ENCODE measurements at places on chromosomes 12 and 14.
A peak's percentile ranks its signal among the peaks of the same experiment; 100 is the strongest.

DNA sequence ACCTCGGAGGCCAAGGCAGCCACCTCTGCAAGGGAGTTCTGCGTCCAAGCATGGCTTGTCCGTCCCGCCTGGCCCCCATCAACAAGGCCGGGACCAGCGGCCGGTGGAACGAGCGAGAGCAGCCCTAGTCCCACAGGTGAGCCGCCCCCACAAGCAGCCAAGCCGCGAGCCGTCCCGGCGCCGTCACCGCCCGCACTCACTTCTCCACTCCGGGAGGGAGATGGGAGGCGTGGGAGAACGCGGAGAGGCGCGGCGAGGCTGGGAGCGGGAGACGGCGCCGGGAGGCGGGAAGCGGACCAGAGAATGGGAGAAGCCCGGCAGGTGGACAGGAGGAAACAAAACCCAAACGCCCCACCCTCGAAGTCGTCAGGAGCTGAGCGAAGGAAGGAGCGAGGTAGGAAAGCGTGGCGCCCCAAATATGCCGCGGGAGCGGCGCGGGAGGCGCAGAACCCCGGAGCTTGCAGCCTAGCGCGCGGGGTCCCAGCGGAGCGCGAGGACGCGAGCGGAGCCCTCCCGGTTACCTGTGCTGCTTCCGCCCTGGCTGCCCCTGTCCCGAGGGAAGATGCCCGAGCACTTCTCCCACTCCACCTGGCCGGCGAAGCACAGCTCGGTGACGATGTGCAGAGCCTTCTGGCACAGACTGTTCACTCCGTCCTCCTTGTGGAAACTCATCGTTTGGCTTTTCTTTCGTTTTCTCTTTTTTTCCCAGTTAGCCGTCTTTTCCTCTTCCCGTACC, 600 bp downstream of the SYT10 start:
- DNase-seq: no peak

- no peak for DNase-seq
Observed at GRCh38 chr12:94851396-94852028, 152.0 kb downstream of the NDUFA12 start.

- no peak for DNase-seq
Observed at GRCh38 chr12:124375789-124376175, 80.9 kb downstream of the RFLNA start.

DNA sequence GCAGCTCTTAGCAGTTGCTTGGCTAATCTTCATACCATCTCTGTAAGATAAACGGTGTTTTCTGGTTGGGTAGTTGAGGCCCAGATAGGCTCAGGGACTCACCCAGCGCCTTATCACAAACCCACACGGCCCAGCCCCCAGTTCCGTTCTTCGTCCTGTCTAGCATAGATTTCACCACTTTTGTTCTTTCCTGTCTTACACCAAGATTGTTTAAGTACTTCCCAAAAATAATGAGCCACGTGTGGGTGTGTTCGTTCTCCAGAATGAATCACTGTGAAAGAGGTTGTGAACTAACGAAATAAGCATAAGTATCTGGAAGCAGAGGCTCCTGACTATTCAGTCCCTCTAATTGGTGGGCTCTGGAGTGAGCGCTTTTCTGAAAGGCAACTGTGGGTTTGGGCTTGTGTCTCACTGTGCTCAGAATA, 21.4 kb downstream of the ACVR1B start:
- no peak for DNase-seq

DNA sequence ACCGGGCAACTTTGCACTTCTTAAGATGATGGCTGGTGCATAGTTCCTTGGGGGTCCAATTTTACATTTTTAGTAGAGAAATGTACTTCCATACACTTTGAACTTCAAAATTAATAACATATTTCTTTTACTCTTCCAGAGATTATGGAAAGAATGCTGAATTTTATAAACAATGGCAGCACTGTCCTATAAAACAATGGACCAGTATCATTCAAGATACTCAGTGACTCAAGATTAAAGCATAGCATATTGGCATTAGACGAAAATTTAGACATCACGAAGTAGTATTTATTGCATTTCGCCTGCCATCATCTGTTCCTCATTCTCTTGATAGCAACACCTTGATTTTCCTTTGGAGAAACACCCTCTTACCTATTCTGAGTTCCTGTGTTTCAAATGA, 118.3 kb upstream of the ATF7IP start:
- DNase-seq: no peak

GRCh38 chr12:122845865-122846621, 10.8 kb downstream of the HIP1R start:
- peak; percentile 61 for DNase-seq

DNA sequence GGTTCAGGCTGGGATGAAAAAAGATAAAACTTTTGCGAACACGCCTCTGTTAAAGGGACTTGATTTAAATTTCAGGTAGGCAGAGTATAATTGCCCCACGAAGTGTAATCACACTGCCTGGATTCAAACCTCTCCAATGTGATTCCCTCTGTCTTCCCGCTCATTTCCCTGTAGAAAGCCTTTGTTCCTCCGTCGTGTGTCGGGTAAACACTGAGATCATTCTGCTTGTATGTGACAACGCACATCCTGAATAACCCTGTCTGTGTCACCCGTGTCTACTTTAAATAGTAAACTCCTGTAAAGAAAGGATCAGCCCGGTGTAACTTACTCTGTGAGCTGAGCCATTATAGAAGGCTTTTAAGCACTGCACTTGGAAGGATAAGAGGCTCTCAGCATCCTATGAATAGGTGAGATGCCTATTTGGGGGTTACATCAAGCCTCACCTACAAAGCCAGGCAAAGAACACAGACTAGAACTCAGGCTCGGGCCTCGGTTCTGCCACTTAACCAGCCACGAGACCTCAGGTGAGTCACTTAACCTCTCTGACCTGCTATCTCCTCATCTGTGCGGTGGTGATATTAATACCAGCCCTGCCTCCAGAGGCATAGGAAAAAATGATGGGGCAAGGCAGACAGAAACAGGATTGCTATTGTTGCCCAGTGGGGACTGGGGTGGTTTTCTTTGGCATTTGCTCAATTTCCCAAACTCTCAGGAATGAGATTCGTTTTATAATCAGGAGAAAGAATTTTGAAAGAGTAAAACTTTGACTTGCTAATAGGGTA, 74.2 kb downstream of the RBM19 start:
- DNase-seq: peak; percentile 93

- no peak for DNase-seq
Observed at GRCh38 chr12:94770791-94771190, 120.4 kb upstream of the TMCC3 start.

GRCh38 chr12:14989790-14990189, 16.9 kb downstream of the PDE6H start:
- DNase-seq: no peak

DNA sequence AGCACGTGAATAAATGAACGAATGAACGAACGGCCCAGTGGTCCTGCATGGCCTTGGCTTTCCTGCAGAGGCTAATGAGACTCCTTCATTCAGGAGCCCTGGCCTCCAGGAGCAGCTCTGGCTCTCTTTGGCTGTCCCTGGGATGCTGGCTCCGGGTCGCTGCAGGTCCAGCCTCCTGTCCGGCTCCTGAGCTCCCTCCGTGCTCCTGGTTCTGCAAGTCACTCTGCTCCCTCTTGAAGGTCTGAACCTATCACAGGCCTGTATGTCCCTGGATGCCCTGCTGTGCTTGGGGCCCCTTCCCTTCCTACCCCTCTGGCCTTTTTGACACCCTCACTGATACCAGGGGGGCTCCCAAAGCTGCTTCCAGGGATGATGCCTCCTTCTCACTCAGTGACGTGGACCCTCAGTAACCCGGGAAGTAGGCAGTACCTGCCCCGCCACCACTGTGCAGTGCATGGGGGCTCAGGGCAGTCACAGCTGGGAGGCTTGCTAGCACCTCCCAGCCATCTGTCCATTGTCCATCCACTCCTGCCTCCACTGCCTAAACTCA, 133.7 kb upstream of the C14orf180 start:
- no peak for DNase-seq

- no peak for DNase-seq
Observed at GRCh38 chr14:72755766-72756165, 138.1 kb downstream of the DPF3 start.

- DNase-seq: no peak
Observed at GRCh38 chr12:54475537-54475936, 2.1 kb upstream of the GTSF1 start.

DNA sequence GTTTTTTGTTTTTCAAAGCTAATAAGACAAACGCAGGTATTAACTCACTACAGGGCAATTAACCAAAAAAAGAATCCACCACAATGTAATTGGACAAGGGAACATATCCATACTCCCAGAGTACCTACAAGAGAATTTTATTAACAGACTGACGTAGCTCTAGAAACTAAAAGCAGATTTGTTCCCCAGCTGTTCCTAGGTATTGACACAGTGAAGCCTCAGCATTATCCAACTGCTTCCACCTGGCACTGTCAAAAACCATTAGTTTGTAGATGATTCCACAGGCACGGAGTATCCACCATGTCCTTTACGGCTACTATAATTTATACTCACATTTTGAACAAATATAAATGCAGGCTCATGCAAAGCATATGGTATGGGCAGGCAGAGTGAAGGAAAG, 22.3 kb downstream of the PPM1H start:
- no peak for DNase-seq

DNA sequence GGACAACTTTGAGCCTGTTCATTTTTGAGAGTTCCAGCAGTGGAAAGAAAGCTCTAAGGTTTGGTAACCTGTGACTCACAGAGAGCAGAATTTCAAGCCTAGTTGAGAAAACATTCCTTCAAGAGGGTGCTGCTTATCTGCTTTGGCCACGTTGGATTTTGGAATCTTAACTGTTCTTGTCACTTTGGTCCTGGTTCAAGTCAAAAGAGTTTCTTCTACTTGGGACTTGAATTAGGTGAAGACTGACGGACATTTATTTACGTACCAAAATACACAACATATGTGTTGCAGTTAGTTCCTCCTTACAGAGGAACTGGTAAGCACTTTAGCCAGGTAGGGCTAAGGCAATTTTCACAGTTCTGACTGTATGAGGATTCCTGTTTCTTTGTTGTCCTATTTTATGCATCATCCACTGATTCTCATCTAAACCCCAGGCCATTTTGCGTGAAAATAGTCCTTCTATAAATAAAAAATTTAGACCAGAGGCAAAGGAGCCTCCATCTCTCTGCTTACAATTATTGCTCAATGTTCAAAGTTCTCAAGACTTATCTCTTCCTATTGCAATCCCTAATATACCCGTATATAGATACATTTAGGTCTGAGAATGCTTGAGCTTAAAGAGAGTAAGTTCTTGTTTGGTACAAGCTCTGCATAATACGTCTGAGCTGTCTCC, 580.9 kb downstream of the DIO2 start:
- DNase-seq: no peak

GRCh38 chr14:103347091-103347815, 13.2 kb downstream of the EIF5 start:
- no peak for DNase-seq

DNA sequence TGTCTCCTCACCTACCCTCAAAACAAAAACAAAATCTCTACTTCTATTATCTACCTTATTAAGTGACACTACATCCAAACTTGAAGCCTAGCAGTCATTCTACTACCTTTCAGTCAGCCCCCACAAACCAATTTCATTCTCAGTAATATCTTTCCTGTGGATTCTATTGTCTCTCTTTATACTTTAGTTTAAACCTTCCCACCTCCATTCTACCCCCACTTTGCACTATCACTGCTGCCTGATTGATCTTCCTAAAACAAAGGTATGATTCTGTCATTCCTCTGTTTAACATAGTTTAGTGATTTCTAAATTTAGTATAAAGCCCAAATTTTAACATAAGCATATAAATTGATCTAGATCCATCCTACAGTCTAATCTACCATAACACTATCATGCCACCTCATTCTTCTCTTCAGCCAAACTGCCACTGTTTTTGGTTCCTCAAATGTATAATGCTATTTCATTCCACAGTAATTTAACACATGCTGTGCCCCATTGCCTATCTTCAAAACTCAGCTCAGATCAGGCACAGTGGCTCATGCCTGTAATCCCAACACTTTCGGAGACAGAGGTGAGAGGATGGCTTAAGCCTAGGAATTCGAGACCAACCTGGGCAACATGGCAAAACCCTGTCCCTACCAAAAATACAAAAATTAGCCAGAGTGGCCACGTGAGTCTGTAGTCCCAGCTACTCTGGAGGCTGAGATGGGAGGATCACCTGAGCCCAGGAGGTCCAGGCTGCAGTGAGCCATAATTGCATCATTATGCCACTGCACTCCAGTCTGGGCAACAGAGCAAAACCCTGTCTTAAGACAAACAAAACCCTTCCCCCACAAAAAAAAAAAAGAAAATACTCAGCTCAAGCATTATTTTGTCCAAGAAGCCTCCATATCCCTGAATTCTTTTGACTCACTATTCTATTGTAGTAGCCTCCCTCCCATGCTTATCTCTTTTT, 3.1 kb upstream of the STRN3 start:
- no peak for DNase-seq

DNA sequence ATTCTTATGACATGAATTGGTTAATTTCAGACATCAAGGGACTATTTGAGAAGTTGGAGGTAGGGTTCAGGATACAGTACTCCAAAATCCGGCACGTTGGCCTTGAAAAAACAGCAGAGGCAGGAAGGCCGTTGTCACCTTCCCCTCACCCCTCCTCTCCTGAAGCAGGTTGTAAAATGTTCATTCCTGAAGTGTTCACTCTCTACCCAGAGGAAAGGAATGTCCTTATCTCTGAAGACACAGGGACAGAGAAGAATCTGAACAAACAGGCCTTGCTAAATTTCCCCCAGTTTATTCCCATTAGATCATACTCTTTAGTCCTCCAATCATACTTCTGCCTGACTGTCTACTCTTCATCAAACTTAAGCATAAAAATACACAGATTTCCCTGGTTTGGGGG, 313.6 kb downstream of the ZFP36L1 start:
- DNase-seq: no peak

- no peak for DNase-seq
Observed at GRCh38 chr12:16020031-16020430, 108.9 kb downstream of the DERA start.

DNA sequence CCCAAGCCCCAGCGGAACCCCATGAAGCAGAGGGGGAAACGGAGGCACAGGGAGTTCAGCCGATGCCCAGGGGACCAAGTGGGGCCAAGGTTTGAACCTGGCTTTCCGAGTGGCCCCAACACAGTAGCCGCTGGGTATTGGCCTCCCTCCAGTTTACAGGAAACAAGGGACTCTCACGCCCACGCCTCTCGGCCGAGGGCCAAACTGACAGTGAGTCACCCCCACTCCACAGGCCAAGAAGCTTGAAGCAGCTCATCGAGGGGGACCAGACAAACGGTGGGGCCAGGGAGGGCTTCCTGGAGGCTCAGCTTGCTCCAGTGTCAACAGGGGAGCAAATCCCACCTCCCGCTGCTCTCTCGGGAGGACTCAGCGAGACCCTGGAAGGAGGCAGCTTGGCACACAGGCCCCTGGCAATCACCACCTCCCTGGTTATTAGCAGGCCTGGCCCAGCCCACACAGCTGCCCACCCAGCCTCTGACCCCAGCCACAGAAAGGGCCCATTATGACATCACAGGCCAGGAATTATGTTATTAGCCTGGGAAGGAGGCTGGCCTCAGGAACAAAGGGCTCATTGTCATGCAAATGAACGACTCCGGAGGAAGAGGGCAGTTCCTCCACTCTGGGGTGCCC, 54.6 kb downstream of the NCOR2 start:
- DNase-seq: no peak

- DNase-seq: no peak
Observed at GRCh38 chr12:24109381-24110039, 160.0 kb upstream of the SOX5 start.

GRCh38 chr12:96810477-96810876, 96.6 kb upstream of the NEDD1 start:
- no peak for DNase-seq

Measured in NCI-H187 (cell line).